K562 (cell line): ENCODE measurements at places on chromosomes 2 and 18. TPM values are rescaled to one million over a fixed set of nuclear protein-coding genes. Genes with fewer than 3 reads are reported as not detected.

DNA sequence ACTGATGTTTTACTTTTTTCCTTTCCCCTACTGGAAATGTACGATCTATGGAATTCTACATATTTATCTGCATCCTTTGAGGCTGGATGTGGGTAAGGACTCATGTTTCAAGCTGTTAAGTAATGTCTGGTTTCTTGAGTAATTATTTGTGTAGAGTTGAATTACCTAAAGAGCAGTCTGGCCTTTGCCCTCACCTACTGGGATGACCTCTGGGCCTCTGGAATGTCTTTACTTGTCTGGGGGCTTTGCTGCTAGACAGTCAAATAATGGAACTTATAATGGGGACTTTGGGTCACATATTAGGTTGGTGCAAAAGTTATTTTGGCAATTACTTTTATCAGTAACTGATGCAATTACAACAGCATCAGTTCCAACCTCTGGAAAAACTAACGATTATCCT is 244.7 kb downstream of the CCDC178 start:
- no peak overlapping the region for H3K4me3 ChIP-seq
- H3K4me1 ChIP-seq, result no peaks in the 10 kb centered on the region
- no peak for DNase-seq
- no peak overlapping the region for H3K27ac ChIP-seq
- H3K36me3 ChIP-seq, result no peaks in the 10 kb centered on the region

GRCh38 chr2:25955036-25955435 is 27.3 kb downstream of the KIF3C start:
- no peak overlapping the region for H3K27ac ChIP-seq
- no peak for DNase-seq

DNA sequence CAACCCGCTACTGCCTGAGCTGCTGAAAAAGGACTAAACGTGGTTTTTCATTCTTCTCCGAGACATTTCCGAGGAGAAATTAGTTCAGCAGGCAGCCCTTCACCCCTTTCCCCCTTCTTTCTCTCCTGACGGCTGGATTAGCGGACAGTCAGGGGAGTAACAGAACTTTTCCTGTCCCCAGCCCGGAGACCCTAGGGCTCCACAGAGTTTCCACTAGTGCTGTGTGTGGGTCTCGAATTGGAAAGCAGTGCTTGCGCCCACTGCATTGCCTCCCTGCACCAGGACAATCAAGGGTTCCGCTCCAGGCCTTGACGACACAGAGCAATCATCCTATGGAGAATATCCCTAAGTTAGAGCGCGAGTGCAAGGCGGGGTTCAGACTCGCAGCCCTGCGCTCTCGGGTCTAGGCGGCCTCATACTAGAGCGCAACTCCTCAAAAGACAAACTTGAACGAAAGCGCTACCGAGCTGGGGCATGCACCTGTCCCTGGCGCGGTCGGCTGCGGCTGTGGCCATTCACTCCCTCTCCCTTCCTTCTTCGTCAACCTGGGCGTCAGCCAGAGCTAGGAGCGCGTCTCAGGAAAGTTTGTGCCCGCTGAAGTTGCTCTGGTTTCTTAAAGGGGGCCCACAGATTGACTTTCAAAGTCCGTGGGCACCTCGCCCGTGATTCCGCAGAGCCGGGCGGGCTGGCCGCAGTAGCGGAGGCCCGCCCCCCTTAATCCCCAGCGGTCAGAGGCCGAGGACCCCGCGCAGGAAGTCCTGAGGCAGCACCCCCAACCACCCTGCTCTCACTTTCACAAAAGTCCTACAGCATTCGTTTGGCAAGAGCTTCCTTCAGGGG is 801 bp downstream of the OSR1 start:
- peaks cover 63% of the 10 kb centered on the region; the same call in 2 of the 3 replicates for H3K27me3 ChIP-seq
- DNase-seq, result no peak
- no peak overlapping the region for H3K4me3 ChIP-seq
- no peaks in the 10 kb centered on the region for H3K4me1 ChIP-seq
- H3K36me3 ChIP-seq, result no peaks in the 10 kb centered on the region
- H3K27ac ChIP-seq, result no peak overlapping the region

DNA sequence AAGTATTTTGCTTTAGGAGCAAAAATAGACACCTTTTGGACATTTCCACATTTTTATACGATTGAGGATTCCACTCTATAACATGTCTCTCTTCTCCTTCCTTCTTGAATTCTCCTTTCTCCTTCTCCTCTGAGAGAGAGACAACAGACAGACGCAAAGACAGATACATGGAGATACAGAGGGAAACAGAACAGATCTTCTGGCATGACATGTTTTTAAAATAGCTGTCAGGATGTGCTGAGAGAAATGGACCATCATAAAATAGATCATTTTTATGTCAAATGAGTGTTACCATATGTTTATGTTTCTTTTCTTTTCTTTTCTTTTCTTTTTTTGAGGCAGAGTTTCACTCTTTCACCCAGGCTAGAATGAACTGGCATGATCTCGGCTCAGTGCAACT is 44.4 kb upstream of the ZNF532 start:
- H3K4me1 ChIP-seq, result no peaks in the 10 kb centered on the region
- H3K4me3 ChIP-seq, result no peak overlapping the region
- H3K36me3 ChIP-seq, result no peaks in the 10 kb centered on the region
- H3K27ac ChIP-seq, result no peak overlapping the region

Gene MPP4
- not detected in 2 replicates for total RNA-seq

Gene ADGRF3
- total RNA-seq, result 0.09 and 0.16 TPM in 2 replicates

Gene CCDC141
- 0.09 TPM in 2 replicates for total RNA-seq
